DMS153 (cell line): ENCODE measurements at places on chromosomes 13 and 19.
A peak's percentile ranks its signal among the peaks of the same experiment; 100 is the strongest.

DNA sequence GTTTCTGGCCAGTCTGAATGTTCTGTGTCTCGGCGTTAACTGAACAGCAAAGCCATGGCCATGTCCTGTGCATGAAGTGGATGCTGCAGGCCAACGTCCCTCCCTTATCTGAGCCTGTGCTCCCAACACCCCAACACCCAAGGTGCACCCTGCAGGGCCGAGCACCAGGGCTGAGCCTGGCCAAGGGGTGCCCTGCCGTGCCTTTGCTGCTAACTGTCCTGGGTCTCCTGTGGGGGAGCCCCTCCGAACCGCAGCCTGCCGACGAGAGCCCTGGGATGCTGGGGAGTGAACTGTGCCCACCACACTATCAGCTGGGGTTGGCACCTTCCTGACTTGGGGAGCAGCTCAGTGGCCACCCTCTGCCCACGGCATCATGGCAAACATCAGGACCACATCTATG, 17.6 kb downstream of the GPX4 start:
- no peak for DNase-seq

DNA sequence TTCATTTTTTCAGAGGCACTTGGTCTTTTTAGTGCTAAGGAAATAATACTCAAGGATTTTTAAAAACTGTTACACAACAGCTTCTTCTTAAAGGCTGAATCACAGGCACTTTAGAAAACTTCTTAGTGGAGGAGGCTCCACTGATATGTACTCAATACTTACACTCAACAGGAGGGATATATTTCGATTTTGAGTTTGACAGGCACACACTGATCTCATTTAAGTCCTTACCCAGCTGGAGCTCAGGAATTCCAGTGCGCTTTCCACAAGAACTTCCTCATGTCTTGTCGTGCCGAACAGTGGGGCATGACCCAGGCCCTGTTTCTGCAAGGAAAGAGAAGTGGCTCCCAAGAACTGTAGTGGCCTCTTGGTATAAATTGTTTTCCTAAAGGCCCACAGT, 103.8 kb downstream of the RGCC start:
- DNase-seq: no peak

- DNase-seq: no peak
These were observed 13.3 kb downstream of the ARRDC2 start for GRCh38 chr19:18021121-18021755.

DNA sequence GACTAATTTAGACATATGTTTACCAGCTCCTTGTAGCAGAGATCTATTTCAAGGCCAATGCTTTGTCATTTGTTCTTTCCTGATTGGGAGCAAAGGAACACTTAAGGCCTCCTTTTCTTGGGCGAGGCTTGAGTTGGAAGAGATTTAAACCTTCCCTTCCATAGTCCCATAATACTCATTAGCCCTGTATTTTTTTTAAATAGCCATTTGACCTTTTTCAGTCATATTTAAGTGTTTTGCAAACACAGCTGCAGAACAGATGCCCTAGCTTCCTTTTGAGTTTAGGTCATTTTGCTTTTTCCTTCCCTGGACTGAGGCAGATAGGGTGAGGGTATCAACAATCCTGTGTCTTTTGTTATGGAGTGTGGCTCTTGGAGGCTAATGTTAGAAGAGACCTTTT, 198.3 kb downstream of the NBEA start:
- DNase-seq: no peak

DNA sequence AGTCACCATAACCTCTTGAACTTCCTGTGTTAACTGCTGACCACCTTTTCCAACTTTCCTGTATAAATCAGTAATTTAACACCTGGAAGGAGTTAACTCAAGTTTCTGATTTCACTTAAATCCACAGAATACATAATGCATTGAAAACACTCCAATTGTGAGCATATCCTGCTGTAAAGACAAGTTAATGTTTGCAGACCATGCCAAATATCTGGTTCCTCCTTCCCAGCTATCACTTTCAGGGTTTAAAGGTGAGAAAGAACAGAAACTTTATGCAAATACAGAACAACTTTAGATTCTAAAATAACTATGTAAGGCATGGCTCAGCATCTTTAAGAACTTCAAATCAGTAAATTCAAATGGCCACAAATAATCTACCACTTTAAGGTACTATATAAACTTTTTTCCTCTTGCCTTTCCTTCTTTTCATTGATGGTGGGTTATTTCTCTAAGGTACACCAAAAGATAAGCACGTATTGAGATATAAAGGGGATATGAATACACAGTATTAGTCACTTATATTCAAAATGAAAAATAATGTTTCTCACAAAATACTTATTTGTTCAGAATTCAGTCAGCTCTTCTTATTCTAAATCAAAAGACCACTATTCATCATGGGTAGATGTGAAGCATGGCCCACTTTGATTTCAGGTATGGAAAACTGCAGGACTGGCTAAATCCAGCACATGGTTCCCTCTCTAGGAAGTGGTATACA, 6.6 kb upstream of the TPTE2 start:
- no peak for DNase-seq

GRCh38 chr19:53328967-53329366, 4.6 kb upstream of the ZNF845 start:
- no peak for DNase-seq

- no peak for DNase-seq
These were observed 58.9 kb downstream of the UBL3 start for GRCh38 chr13:29791508-29791907.

DNA sequence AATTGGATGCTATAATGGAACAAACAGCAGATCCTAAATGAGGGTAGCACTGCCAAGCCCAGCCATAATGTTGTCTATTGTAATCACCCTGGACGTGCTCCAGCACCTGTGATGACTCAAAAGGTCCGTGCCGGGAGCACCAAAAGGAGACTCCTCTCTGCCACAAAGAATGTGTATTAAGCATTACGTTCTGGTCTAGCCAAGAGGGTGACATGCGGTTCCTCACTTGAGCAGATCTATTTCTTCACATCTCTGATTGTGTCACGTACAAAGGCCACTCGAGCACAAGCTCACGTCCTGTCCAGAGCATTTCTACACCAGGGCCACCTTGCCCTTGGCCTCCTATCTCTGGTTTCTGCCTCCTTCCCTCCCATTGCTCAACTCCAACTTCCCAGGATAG, 219.9 kb upstream of the IRS2 start:
- peak; percentile 78 for DNase-seq

DNA sequence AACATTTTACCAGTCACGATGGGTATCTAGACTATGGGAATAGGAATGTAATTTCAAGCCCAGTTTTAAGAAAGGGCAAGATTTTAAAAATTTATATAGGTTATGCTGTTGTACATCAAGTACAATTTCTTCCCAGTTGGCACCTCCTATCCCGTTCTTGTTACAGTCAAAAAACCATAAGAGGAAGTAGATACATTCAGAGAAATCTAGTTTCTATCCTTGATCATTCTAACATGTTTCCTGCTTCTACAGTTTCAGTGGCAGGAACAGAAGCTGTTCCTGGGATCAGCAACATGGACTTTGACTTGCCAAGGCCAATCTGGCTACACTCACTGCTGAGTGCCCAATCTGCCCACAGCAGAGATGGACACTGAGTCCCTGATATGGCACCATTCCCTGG, 14.7 kb upstream of the FPR3 start:
- no peak for DNase-seq

GRCh38 chr13:27678306-27679040, 56.8 kb downstream of the POLR1D start:
- no peak for DNase-seq

DNA sequence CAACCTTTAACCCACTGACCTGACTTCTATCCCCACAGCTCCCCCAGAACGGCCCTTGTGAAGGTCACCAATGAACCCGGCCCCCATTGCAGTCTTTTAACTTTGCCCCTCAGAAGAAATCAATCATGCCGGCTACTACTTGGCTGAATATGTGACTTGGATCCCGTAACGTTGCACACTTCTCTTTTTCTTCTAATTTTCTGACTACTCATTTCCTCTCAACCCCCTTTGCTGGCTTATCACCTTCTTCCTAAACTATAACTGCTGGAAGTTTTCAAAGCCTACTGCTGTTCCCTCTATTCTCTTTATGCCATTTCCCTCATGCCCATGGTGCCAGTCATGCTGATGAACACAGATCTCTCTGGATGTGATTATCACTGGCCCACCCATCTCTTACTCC, 367.6 kb downstream of the DNAJC15 start:
- no peak for DNase-seq

DNA sequence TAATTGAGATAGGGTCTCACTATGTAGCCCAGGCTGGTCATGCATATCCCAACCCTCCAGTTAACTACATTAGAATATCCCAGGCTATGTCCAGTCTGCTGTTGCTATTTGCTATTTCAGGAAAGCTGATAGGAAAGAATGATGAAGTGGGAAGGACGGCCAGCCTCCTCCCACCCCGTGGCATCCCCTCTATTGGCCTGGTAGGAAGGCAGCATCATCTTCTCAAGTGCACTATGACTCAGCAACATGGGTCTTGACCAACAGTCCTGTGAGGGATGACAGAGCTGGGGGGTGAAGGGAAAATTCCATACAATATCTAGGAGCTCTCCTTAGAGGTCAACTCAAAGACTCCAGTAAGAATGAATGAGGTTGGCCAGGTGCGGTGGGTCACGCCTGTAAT, 48.0 kb upstream of the ABCC4 start:
- DNase-seq: no peak

DNA sequence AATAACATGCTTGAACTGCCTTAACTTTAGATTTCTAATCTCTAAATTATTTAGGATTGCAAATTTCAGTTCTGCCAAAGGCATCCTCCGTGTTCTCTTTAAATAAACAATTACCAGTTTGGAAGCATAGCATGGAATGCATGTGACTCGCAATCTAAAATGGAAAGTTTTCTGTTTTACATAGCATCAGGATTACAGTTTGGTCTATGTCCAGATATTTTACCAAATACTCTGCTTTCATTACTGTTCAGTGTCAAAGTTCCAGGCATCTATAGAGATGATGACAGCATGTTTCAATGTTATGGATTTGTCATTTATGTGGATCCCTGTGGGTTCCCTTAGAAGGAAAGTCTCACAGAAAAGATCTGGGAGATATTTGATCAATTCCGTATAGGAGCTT, 16.8 kb downstream of the FLT1 start:
- no peak for DNase-seq

GRCh38 chr13:110257408-110257807, 49.5 kb downstream of the COL4A1 start:
- DNase-seq: no peak

GRCh38 chr13:60850526-60850925, 453.5 kb downstream of the TDRD3 start:
- DNase-seq: no peak

DNA sequence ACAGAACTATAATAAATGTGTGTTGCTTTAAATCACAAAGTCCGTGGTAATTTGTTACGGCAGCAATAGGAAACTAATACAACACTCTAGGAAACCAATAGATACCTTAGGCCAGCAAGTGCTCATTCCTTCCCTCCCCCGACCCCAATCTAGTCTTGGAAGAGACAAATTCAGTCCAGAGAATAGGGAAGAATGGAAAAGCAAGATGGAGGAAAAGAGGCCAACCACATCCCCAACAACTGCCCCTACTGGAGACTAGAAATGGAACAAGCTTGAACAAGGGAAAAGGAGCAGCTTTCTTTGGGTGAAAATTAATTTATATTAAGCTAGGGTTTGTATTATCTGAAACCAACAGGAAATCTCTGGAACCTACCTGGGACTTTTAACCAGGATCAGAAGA, 54.4 kb downstream of the DIAPH3 start:
- DNase-seq: no peak

DNA sequence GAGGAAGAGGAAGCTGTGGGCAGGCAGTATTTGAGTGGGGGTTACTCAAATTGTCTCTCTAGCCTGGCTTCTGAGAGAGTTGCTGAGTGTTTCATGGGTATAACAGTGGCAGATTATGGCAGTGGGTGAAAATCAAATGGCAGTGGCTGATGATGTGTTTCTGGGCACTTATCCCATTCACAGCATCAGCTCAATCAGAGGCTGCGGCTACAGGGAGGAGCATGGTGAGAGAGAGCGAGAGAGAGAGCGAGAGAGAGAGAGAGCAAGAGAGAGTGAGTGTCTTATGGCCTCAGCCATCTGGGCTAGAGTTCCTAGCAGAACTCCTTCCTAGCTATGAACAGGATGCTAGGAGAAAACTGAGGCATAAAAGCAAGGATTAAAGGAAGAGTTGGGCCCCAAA, 178.9 kb downstream of the OLFM4 start:
- no peak for DNase-seq

- DNase-seq: no peak
These were observed 622 bp downstream of the DNM2 start for GRCh38 chr19:10718205-10719196.

- DNase-seq: no peak
These were observed 224.7 kb downstream of the DCT start for GRCh38 chr13:94254737-94255136.

DNA sequence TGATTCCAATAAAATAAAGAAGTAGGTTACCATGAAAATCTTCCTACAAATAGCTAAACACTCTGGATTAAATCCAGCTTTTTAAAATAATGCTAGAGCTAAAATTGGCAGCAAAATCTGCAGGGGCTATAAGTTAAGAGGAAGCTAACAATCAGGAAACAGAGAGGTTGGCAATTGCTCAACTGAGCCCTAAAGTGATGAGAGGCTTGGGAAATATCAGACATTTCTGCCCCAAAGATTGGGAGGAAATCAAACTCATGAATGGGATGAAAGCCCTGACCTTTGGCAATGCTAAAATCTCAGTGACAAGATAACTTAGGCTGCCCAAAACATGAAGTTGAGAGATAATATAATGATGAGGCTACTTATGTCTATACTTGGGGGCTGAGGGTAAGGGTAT, 1437.9 kb downstream of the EFNB2 start:
- DNase-seq: no peak

GRCh38 chr13:33445024-33445423, 159.5 kb upstream of the STARD13 start:
- DNase-seq: peak; percentile 48

DNA sequence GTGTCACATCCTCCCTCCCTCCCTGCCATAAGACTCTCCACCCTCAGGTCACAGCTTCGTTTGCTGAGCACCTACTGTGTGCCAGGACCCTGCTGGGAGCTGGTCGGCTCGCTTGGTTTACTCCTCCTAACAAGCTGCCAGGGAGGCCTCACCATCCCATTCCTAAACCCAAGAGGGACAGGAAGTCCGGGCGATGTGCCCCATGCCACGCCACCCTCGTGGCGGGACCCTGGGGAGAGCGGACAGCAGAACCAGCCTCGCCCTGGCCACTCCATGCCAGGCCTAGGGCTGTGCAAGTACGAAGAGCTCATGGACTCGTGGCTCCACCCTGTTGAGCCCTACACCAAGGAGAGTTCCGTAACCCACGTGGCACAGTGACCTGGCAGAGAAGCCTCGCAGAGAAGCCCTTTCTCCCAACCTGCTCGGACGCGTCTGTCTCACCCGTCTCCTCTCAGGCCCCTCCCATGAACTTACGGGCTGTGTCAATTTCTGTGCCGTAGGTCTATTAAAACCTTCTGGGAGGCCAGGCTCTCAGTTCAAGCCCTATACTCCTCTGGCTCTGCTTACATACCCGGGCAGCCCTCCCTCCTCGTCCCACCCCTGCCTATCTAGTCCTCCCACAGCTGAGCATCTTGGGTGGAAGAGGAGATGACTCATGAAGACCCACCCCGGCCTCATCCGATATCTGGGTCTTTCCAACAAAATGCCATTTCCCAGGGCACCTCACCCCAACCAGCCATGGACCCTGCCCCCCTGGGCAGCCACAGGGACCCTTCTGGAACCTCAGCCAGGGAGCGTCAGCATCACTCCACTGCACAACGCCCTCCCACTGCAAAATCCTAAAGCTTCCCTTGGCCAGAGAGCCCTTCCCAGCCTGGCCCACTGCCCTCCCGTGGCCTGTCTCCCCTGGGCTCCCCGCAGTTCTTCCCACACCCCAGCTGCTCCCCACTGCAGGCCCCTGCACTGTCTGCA, 2.6 kb downstream of the UBXN6 start:
- no peak for DNase-seq
